ENCODE measurements at places on chromosomes 2 and 18.

DNA sequence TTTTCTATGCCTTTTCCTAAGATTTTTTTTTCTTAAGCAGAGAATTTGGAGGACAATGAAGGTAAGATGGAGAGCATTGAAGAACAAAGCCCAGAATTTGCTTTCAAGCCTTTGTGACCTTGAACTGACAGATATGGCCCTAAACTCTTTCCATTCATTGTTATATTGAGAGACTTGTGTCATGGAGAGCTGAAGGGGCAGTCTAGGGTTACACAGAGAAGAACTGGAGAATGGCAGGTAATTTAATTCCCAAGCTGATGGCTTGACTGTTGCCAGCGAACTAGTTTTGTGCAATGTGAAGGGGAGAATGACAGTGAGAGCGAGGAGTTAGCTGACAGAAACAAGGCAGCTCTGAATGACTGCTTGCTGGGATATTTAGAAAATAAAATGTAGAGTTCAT, 1344.2 kb downstream of the LRP1B start:
- no peak for DNase-seq

DNA sequence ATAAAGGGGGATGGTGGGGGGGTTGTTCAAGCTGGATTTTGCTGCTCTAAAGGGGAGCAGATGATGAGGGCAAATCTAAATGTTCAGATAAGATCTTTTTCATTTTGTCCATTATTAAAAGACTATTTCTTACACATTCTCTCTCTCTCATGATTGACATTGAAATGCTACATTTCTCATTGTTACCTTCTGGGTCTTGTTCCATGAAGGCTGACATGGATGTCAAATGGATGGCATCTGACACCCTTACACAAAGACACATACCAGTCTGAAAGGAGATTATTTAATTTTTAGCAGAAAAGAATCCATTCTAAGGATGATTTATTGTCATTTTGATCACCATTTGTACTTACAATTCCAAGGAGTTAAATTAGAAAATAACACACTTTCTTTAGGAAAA, 11.1 kb downstream of the FZD7 start:
- DNase-seq = no peak

GRCh38 chr18:78106946-78107345, 857.3 kb downstream of the GALR1 start:
- DNase-seq = no peak

- DNase-seq = no peak
Measured at GRCh38 chr18:63585988-63586387, 1.2 kb upstream of the SERPINB13 start.

DNA sequence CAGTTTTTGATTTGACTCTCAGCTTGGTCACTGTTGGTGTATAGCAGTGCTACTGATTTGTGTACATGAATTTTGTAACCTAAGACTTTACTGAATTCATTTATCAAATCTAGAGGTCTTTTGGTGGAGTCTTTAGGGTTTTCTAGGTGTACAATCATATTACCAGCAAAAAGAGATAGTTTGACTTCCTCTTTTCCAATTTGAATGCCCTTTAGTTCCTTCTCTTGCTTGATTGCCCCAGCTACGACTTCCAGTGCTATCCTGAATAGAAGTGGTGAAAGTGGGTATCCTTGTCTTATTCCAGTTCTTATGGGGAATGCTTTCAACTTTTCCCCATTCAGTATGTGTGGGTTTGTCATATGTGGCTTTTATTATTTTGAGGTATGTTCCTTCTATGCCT, 312.9 kb upstream of the REV1 start:
- DNase-seq = no peak

Measured in T follicular helper cell (primary cell).